ENCODE measurements at places on chromosomes 1 and 21. TPM values are rescaled to one million over a fixed set of nuclear protein-coding genes. Genes with fewer than 3 reads are reported as not detected.

Gene KCNJ9
- not detected for total RNA-seq

Gene SPATA1
- 0.98 TPM for total RNA-seq

Gene RNF115
- total RNA-seq: 13.4 TPM

Gene CFHR4
- total RNA-seq: not detected

Gene OR14K1
- not detected for total RNA-seq

Gene FAM78B
- total RNA-seq: 7.1 TPM

Gene ST6GALNAC5
- total RNA-seq: 2.3 TPM

Gene PLA2G2C
- total RNA-seq: not detected

Gene SAMD13
- 0.61 TPM for total RNA-seq
